ENCODE measurements at places on chromosomes 5 and 9. TPM values are rescaled to one million over a fixed set of nuclear protein-coding genes. Genes with fewer than 3 reads are reported as not detected.

CTXN3 gene
- not detected for total RNA-seq

SLC46A2 gene
- not detected for total RNA-seq

PCDHGB1 gene
- total RNA-seq = 2.1 TPM

WNK2 gene
- total RNA-seq = 5.8 TPM

TMOD1 gene
- total RNA-seq = 3.0 TPM

Measured in A549 treated with DMSO at 1 μM for 4 hours (cell line).